Neural progenitor cell (in vitro differentiated cells): ENCODE measurements at places on chromosomes 12 and 14. TPM values are rescaled to one million over a fixed set of nuclear protein-coding genes. Genes with fewer than 3 reads are reported as not detected.
A peak's percentile ranks its signal among the peaks of the same experiment; 100 is the strongest.

DNA sequence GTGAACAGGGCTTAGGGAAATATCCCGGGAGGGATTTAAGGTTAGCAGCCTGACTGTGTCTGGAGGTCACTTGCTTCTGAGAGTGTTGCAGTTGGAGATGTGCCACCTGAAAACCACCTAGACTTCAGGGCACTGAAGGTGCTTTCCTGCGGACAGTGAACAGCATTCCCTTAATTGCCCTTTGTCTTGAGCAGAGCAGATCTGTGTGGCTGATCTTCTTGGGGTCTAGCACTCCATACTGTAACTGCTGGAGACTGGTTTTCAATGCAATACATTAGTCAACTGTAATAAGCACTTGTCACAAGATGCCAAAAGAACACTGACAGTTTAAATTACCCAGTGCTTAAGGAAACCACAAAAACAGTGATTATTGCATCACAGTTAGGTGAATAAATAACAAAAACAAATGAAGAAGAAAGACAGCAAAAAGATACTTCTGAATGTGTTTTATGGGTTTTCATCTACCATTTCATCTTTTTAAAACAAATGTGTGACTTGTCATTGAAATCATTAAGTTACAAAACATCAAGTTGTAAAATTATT is 111.8 kb downstream of the PRIMA1 start:
- no peak for DNase-seq

Gene C14orf132
- total RNA-seq: 5.5 and 8.1 TPM in 2 replicates

DNA sequence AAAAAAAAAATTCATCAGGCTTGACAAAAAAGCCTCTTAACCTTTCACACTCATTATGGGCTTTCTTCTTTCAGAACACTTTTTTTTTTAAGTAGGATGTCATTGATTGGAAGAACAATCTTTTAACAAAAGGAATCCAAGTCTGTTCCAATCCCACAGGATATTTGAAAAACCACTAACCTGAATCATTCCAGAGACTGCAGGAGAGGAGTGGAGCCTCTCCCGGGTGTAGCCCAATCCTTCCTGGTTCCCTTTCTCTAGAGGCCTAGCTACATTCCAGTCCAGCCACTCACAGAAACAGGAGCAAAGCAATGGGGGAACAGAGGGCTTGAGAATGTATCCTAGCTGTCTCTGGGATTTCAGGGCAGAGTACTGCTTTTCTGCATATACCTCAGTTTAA is 4.3 kb downstream of the MFAP5 start:
- DNase-seq: peak; percentile 34

DNA sequence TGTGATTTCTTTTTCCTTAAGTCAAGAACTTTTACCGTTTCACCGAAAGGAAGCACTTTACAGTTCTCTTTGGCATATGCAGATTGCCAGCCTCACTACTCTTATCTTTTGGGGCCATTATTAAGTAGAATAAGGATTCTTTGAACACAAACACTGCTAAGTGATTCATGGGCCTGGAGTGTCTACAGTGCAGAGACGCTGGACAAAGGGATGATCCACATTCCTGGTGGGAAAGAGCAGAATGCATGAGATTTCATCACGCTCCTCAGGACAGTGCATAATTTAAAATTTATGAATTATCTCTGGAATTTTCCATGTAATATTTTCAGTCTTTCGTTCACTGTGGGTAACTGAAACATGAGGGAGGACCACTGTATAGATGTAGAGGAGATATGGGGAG is 90.2 kb downstream of the TTLL5 start:
- no peak for DNase-seq

GRCh38 chr14:27145170-27145569 is 547.3 kb upstream of the NOVA1 start:
- no peak for DNase-seq

DNA sequence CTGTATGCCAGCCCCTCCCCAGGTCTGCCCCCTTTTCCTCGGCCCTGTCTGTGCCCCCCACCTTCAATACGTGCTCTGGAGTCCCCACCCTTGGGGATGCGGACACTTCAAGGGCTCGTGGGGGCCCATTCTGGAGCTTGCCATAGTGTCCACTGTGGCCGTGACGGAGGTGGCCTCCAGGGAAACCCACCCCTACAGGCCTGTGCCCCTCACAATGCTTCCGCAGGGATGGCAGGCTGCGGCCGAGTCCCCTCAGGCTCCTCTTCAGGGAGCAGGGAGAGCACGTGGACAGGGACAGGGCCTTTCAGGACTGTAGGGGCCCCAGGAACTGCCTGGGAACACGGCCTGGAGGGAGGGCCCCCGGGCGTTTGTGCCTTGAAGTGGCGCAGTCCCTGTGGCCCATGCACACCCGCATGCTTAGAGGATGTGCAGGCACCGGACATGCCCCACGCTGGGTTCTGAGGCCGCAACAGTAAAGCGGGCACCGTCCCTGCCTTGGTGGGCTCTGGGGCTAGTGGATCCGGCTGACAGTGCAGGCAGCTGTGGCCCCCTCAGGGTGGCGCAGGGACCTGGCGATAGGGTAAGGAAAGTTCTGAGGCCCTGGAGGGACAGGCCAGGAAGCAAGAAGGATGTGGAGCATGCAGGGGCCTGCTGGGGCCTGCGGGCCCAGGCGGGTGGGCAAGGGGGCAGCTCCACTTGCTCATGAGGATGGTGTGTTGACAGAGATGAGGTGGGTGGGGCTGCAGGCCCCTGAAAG is 209.0 kb upstream of the RTL1 start:
- no peak for DNase-seq

Gene ABCD2
- total RNA-seq: 0.04 TPM in 1 of 2 replicates, not detected in the other

GRCh38 chr14:95664066-95664465 is 22.2 kb upstream of the TCL1B start:
- DNase-seq: no peak

DNA sequence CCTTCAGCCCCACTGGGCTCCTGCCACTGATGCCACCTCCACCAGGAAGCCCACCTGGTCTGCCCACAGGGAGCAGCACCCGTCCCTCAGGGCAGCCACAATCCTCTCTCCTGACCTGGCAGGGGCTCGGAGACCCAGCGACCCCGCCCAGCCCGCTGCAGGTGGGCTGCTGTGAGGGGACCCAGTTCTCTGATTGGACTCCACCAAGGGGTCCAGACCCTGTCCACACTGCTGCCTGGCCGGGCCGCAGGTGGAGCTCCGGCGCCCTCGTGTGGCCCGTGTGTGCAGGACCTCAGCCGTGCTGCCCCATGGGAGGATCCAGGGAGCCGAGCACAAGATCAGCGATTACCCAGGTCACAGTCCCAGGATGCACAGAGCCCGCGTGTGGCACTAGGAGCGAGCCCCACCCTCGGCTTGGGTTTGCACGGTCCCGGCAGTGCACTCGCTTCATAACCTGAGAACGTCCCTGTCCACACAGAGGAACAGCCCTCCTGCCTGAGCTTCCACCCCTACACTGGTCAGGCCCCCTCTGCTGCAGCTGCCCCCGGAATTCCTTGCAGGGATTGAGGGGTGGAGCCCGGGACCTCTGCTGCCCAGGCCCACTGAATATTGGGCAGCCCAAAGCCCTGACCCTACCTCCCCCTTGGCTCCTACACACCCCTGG is 35.4 kb upstream of the TMEM179 start:
- peak; percentile 89 for DNase-seq

GRCh38 chr14:75917946-75918335 is 63.9 kb downstream of the TGFB3 start:
- no peak for DNase-seq

DNA sequence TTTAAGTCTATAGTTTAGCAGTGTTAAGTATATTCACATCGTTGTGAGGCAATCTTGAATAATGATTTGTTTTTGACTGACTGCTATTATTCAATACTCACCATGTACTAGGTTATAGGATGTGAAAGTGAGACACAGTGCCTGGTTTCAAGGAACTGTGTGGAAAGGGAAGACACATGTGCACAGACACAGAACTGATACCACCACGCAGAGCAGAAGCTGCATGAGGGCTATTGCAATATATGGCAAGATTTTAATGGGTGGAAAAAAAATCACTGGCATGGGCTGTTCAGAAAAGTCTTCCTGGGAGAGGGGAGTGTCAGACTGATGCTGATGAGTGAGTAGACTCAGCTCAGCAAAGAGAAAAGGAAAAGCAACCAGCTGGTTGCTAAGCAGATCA is 10.4 kb downstream of the SLC7A8 start:
- DNase-seq: no peak

DNA sequence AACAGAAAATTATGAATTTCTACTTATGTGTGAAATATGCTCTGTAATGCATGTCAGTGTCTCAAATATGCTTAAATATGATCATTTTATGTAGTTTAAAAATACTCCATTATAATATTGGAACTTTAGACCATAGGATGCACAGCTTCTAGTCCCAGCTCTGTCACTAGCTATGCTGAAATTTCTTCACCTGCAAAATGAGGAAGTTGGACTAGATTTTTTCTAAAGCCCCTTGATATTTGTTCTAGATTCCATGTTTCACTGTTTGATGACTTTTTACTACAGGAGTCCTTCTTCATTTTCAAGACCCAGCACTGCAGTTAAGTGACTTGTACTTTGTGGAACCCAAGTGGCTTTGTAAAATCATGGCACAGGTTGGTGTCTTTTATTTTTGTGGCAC is 90.1 kb downstream of the LRRK2 start:
- DNase-seq: no peak

DNA sequence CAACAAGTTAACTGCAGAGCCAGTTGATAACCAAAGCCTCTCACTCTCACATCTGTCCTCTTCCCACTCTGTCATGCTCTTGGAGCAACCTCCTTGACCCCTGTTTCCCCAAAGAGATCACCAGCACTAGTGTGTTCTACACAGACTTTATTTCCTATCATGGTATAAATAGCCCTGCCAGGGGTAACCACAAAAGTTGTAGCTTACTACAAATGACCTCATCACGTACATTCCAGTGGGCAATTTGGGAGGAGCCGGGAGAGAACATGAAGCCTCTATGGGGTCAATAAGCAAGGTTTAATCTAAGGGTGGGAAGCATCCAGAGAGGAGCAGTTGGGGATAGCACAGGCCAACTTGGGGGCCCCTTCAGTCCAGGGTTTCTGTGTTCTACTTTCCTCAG is 186.5 kb downstream of the KCNA5 start:
- no peak for DNase-seq

GRCh38 chr12:76611533-76611932 is 52.0 kb upstream of the OSBPL8 start:
- DNase-seq: no peak

DNA sequence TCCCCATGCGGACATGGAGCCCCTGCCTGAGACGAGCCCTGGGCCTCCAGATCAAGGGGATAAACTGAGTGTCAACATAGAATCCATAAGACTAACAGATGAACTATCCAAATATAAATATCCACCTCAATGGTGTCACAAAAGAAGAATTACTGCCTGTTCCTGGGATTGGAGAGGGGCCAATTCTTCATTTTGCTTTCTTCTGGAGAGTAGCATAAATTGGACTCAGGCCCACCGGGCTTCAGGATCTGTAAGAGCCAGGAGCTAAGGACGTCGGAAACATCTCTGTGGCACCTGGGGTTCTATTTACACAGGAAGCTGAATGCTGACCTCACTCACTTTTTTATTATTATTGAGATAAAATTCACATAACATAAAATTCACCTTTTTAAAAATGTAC is 408.2 kb upstream of the CCDC196 start:
- DNase-seq: no peak

Gene CD4
- total RNA-seq: 2.0 and 2.5 TPM in 2 replicates

- no peak for DNase-seq
These were observed 225.4 kb downstream of the RBM19 start for GRCh38 chr12:113740699-113741098.

- no peak for DNase-seq
These were observed 24.9 kb downstream of the FCF1 start for GRCh38 chr14:74737753-74738325.

Gene RERGL
- not detected in 2 replicates for total RNA-seq

DNA sequence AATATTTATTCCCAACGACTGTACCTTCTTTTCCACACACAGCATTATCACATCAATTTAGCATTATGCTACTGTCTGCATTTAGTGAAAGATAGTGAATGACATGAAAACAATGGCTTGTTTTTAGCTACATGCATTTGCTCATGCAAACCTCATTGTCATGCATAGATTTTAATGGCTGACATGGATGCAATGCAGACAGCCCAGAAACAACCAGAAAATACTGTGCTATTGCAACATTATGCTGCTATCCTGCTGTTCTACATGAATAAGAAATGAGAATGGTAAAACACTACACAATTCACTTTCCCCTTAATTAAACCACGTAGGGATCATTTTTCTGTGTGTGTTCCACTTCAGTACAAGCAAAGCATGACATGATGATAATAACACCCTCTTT is 90.8 kb downstream of the LIN7A start:
- no peak for DNase-seq

Gene KRT79
- total RNA-seq: not detected in 2 replicates

DNA sequence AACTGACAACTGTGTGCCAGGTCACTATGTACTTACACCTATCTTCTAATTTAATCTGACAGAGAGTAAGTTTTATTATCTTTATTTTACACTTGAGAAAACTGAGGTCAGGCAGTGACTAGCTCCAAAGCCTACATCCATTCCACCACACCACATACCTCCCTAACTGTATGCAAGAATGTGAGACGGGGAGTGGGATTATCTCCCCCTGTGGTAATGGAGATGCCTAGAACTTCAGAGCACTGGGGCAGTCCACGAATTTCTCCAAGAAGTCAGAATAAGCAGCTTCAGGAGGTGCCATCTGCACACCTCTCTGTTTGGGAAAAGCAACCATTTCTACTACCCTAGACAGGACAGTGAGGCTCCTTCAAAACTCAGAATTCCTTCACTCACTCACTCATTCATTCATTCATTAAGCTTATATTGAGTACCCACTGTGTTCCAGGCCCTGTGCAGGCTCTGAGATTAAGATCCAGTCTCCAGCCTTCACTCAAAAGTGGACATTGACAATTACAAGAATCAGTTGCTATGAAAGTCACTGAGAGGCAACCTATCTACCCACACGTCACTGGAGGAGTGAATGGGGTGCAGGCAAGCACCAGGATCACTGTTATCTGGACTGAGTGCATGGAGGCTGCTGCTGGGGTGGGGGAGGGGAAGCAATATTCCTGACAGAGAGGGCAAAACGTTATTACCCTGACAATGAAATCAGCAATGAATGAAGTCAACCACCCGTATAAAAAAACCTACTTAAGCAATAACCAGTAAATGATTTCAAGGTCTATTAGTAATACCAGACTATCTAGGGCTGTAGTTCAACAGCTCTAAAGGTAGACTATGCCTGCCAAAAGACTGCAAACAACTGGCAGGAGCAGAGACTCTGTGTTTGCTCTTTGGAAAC is 18.0 kb downstream of the SLC7A7 start:
- no peak for DNase-seq

Gene GSC
- total RNA-seq: 1.1 and 2.8 TPM in 2 replicates

- DNase-seq: no peak
These were observed 167.5 kb downstream of the PTPN11 start for GRCh38 chr12:112586148-112586783.

- DNase-seq: no peak
These were observed 32.6 kb downstream of the JDP2 start for GRCh38 chr14:75460394-75460793.
